ENCODE measurements at places on chromosomes 5 and 9.

DNA sequence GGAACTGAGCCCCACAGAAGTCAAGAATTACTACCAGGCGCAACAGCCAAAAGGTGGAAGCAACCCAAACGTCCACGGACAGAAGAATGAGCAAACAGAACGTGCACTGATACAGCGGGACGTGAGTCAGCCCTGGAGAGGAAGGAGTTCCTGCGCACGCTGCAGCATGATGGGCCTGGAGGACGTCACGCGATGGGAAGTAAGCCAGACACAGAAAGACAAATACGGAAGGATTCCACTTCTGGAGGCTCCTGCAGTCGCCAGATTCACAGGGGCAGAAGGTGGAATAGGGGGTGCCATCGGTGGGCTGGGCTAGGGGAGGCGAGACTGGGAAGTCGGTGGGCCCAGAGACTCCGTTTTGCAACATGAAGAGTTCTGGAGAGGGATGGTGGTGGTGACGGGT, 80.3 kb upstream of the PHYKPL start:
- no peak for DNase-seq

GRCh38 chr5:107646418-107646817, 24.3 kb downstream of the EFNA5 start:
- DNase-seq: no peak

DNA sequence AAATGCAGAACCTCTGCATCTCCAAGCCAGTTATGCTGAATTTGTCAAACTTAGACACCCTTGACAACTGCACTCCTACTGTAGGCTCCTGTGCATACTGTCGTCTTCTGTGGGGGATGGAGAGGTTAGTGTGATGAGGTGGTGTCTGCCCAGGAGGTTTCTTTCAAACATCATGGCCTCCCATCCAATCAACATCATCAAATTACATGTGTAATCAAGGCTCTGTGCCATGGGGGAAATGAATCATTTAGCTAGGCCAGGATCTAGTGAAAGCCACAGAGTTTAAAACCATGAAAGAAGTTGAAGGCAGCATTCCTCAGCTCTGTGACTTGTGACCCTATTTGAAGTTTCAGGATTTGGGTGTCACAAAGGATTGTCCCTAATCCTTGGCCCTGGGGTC, 240.6 kb downstream of the MARCHF11 start:
- DNase-seq: no peak

DNA sequence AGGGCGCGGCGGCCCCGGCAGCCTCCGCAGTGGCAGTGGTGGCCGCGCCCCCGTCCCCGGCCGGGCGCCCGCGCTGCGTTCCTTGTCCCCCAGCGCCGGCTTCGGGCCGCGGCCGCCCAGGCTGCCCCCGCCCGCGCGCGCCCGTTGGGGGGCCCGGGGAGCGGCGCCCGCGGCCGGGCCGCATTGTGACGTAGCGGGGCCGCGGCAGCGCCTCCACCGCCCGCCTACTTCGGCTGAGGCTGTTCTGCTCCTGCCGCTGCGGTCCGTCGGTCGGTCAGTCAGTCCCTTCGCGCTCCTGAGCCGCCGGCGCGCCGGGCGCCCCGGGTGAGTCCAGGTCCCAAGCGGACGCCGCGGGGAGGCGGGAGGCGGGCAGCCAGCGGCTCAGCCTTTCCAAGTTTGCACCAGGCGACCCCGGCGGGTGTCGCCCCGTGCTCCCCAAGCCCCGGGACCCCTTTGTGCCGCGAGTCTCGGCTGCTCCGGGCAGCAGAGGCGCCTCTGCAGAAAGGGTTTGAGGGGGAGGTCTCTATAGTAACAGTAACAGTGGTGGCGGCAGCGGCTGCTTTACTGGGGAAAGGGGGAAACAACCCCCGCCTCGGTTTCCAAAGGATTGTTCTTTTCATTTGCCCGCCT, at the start of gene SNCAIP:
TSS of gene SNCAIP (plus strand) at position 277 of the 630 bp plus-strand sequence. CDS start 78,898 bp downstream, outside the sequence.
- peak; percentile 19 for DNase-seq

GRCh38 chr5:2022436-2022835, 139.7 kb upstream of the IRX4 start:
- DNase-seq: no peak

DNA sequence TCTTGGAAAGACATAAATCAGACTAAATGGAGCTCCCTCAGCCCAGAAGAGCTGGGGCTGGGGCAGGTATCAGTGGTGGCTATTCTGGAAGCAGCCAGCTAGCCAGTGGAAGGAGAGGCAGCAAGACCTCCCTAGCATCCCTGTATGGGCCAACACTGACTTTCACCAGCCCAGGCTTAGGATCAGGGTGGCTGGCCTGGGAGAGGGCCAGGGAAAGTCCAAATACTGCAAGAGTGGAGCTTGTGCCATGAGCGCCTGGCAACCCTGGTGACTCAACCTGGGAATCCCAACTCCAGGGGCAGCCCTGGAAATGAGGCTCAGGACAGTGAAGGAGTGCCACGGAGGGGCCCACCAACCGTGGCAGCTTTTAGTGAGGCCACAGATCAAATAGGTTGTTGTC, 7.6 kb upstream of the IRF1 start:
- DNase-seq: no peak

GRCh38 chr9:78775211-78775610, 478.3 kb downstream of the PSAT1 start:
- DNase-seq: no peak

DNA sequence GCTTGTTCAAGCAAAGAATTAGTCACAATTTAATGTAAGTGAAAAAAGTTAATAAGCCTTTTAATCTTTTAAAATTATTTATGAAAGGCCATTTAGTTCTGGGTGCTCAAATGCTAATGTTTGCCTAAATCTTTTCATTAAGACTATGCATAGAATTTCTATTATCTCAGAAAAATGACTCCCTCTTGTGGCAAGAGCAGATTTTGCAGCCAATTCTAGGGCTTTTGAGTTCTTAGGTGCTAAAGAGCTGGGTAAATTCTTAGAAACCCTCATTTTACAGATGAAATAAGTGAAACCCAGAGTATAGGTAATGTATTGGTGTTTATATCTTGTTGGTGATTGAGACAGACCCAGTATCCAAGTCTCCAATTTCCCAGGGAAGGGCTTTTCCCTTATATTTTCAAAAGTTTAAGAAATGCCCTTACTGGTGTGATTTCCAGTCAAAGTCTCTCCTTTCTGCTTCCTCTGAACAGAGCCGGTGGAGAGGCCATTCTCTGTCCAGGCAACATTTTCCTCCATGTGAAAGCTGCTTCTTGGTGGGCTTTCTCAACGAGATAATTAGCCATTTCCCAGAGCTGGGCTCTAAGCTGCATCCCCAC, 24.1 kb upstream of the PCSK5 start:
- peak; percentile 67 for DNase-seq

DNA sequence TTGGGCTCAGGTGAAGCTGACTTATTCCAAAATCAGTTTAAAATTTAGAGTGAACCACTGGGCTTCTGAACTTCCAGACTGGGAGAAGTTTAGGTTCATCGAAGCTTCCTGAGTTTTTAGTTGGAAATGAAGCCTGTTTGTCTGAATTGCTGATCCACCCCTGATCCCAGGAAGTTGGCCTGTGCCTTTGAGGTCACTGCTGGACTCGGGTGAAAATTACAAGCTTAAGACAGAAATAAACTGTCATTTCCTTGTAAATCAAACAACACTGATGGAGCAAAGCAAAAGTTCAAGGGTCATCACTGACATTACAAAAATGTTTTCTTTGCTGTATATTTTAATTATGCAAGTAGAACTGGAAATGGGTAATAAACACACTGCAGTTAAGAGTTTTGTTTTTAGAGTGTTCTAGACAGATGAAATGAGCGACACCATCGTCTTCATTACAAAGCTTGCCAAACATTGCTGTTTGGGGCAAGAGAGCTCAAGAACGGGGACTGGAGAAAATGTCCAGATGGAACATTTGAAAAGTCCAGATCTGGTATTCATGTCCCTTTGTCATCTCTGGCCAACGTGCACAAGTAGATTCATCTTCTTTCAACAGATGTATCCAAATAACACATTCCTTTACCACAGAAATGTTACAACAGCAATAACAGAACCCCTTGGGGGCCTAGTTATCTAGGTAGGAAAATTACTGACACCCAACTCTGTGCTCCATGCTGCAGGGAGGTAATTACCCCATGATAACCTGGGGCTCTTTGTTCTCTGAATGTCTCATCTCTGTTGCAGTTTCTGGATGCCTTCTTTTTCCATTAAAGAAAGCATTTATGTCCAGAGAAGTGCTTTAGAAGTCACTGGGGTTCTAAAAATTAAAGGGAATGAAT, 142.4 kb upstream of the ERCC6L2 start:
- no peak for DNase-seq
